Right ventricle myocardium inferior (tissue), 1 donor: ENCODE measurements at places on chromosomes 13 and 19. TPM values are rescaled to one million over a fixed set of nuclear protein-coding genes. Genes with fewer than 3 reads are reported as not detected.

The PRKCG gene
- not detected for total RNA-seq

The OR7A5 gene
- total RNA-seq, result not detected

The LILRB5 gene
- total RNA-seq, result 8.5 TPM

The CHAF1A gene
- 5.9 TPM for total RNA-seq

The CYP2S1 gene
- total RNA-seq, result 0.73 TPM

The ACER1 gene
- not detected for total RNA-seq

The HPN gene
- 5.5 TPM for total RNA-seq

- DNase-seq, result no peak
Observed at GRCh38 chr13:112880976-112881540, 88.0 kb upstream of the MCF2L start.

DNA sequence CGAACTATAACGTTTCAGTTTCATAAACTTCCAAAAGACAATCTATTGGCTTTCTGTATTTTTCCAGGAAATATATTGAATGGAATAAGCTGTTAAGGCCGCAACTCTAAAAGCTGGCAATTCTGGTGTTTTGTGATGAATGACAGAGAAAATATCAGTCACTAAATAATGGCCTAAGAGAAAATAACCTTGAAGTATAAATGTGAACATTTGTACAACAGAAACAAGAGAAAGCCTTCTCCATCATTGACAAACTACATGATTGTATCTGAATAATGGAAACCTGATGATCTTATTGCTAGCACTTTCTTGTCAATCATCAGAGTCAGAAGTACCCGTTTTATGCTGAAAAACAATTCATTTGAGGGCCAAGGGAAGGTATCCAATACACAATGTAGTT, 134.3 kb downstream of the TRPC4 start:
- no peak for DNase-seq

DNA sequence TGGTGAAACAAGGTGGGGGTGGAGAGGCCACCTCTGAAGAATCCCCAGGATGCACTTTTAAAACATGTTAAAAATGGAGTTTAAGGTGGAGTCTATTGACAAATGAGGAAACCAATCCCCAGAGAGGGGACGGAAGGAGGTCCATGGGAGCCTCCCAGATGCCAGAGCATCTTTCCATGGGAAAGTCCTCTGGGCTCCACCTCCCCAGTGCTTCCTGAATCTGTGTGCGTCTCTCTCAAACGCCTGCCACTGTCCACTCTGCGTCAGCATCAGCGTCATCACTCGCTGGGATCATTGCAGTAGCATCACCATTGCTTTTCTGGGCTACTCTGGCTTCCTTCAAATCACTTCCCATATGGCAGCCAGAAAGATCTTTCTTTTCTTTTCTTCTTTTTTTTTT, 6.2 kb downstream of the GPR4 start:
- no peak for DNase-seq

DNA sequence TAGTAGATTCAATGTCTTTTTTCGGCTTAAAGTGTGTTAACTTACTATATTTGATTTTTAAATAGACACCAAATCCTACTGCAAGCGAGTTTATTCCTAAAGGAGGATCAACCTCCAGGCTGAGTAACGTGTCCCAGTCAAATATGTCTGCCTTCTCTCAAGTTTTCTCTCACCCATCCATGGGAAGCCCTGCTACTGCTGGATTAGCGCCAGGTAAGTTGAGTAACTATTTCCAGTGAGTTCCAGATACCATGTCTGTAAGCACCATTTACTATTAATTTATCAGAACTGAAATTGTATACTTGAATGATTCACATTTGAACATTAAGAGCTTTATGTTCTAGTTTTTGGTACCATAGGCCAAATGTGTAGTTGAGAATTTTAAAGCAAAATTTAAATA, 81.8 kb downstream of the PAN3 start:
- no peak for DNase-seq

GRCh38 chr13:53142306-53142705, 113.7 kb downstream of the OLFM4 start:
- DNase-seq, result no peak

DNA sequence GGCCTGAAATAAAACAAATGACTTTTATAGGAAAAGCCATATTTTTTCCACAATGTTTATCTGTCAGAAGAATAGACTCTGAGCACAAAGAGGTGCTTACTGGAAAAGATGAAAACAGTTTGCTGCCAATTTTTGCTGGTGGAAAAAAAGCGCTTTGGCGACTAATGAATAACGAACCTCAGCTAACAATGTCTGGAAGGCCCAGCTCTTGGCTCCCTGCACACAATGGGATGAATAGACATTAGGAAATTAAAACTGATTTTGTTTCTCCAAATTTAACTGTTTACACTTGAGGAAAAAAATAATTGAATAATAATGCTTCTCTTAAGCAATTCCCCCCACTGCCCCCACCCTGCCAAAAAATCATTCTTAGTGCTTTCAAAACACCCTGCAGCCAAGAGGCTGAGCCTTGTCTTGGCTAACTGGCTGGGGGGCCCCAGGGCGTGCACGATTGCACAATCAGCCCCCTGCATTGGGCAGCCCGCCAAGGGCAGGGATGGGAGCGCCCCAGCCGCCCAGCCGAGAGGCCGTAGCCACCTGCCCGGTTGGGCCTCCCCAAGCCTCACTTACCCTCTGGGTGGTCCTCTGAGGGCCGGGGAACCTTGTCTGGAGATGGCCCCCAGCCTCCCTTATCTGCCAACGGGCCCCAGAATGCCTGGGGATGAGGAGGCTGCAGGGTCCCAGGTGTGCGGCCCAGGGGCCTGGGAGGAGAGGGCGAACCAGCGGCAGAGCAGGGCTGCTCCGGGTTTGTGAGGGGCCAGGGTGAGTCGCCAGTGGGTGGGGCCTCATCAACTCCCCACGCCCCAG, 16.8 kb downstream of the CEBPG start:
- DNase-seq, result peak; percentile 83

DNA sequence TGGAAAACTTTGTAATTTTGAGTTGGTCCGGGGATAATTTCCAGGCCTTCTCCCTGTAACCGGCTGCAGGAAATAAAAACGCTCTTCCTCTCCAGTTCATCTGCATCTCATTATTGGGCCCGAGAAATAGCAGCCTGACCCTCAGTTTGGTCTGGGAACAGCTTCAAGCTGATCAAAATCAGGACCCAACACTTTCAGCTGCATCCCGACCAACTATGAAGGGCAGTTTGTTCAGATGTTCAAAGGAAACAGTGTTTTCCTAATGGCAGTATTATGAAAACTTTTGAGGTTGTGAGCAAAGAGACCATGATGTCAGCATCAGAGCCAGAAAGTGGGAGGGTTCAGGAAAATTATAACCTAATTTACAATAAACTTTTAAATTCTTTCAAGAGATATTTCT, 35.7 kb downstream of the STK24 start:
- DNase-seq, result no peak

- DNase-seq, result no peak
Observed at GRCh38 chr13:58680115-58680514, 1048.6 kb downstream of the PCDH17 start.
